ENCODE measurements at places on chromosomes 1 and 21.
A peak's percentile ranks its signal among the peaks of the same experiment; 100 is the strongest.

GRCh38 chr1:234742622-234743021, 132.6 kb upstream of the IRF2BP2 start:
- no peak for DNase-seq

DNA sequence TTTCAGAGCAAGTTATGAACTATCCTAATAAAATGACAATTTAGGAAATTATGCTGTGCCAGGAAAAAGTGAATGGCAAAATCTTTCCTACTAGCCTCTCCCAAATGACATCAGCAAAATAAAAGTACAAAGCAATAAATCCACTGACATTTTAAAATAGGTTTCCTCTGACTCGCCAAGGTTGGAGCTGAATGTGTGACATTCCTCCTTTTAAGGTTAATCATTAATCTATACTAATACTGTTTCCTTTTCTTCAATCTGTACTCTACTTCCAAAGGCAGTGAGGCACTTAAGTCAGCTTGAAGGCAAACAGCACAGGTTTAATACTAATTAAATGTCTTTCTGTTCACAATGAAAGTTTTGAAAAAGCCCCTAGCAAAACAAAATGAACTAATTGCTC, 15.7 kb downstream of the RNF19B start:
- no peak for DNase-seq

- no peak for DNase-seq
Measured at GRCh38 chr1:81128079-81128478, 672.7 kb upstream of the ADGRL2 start.

- DNase-seq: no peak
Measured at GRCh38 chr1:54884135-54884586, 2.8 kb downstream of the DHCR24 start.

DNA sequence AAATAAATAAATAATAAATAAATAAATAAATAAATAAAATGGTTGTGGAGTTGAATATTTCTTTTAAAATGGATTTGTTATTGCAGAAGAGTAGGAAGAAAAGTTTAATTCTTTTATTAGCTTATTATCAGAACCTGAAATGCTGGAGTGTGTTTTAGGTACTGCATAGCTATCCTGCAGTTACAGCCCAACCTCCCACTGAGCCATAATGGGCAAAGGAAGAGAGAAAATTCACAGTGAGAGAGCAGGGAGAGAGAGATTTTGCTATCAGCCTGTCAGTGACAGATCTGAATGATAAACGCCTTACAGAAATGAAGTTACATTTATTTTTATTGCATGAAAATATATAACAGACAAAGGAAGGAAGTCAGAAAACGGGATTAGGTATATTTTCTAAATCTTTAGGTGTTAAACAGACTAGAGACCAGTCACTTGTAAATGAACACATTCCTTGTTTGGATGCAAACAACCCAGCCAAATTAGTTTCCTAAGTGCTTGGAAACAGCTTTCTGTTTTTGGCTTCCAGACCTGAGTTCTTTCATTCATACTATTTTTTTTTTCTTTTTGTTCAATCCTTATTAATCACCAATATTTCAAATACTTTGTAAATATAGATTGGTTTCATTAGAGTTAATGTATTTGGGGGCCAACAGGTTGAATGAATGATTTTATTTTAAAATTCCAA, 425.3 kb downstream of the USP25 start:
- no peak for DNase-seq

DNA sequence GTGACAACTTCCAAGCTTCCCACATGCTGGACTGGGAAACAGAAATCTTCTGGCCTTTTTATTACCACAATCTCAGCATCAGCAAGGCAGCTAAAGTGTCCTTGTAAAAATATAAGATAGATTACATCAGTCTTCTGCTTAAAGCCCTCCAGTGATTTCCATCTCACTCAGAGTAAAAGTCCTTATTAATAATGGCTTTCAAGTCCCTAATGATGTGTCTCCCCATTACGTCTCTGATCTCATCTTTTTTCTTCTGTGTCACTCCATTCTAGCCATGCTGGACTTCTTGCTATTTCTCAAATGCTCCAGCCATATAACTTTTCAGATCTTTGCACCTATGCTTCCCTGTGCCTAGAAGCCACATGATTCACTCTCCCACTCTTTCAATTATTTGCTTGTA, 22.1 kb downstream of the PAPPA2 start:
- no peak for DNase-seq

GRCh38 chr1:169630006-169630405, at the start of gene SELP:
Gene SELP, minus strand, starts transcription at chr1:169630124. Its CDS starts 50 bp downstream, at chr1:169630074.
- no peak for DNase-seq

GRCh38 chr1:243438146-243438545, 182.3 kb downstream of the SDCCAG8 start:
- DNase-seq: no peak

DNA sequence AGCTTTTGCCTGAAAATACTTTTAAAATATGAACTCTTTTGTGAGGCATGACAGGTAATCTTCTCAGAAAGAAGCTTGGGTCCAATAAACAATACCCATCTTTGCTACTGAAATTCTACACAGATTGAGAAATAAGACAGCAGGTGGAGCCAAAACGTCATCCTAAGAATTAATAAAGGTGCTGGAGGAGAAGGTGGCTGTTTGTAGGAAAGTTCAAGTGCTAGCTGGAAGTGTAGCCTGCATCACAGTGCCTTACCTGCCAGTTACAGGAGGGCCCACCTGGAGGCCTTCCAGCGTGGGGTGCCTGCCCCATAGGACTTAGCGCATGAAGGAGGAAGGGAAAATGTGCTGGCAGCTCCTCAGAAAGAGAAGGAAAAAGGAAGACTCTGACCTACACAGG, 93.7 kb downstream of the TTC3 start:
- DNase-seq: peak; percentile 18

- peak; percentile 63 for DNase-seq
Measured at GRCh38 chr1:84143796-84144565, at the start of gene PRKACB. Gene PRKACB, plus strand, starts transcription at chr1:84144271. Its CDS starts 91 bp downstream, at chr1:84144362.

- DNase-seq: peak; percentile 31
Measured at GRCh38 chr1:214637722-214638458, 34.9 kb downstream of the CENPF start.

GRCh38 chr1:112027696-112028095, 38.2 kb upstream of the KCND3 start:
- DNase-seq: no peak

DNA sequence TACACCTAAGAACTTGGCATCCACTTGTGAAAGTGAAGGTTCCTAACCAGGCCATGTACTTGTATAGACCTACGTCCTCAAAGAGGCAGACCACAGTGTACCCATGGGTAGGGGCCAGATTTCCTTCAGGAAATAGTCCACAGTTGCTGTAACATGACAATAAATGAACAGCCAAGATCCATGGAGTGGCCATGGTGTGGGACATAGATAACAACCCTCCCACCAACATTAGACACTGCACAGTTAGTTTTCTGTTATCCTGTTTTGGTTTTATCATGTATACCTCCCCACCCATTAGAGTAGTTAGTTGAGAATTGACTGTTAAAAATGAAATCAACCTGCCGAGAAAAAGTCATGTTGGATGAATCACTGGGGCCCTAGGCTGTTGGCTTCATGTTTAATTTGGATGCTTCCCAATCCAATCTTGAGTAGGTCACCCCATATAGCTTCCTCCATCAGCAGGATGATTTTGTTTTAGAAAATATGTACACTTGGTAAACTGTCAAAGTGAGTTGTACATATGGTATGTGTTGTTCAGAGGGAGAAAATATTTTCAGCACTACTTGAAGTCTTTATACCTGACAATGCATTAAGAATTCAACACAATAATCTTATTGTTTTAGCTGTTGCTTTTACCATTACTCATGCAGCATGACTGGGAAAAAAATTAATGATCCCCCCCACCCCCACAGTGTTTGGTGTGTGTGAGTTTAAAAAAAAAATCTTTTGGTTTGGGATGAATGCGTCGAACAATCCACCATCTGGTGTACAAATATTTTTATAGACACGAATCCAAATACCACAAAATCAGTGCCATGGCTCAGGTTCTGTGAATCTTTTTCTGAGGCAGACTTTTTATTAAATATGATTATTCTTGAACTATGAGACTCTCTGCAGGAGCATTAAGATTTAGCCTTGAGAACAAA, 88.3 kb upstream of the ARHGAP29 start:
- no peak for DNase-seq

- peak; percentile 60 for DNase-seq
Measured at GRCh38 chr1:19240673-19241538, 10.4 kb downstream of the EMC1 start.

- DNase-seq: no peak
Measured at GRCh38 chr1:51282605-51283004, 46.5 kb downstream of the RNF11 start.

- DNase-seq: peak; percentile 15
Measured at GRCh38 chr1:71521655-71522264, 440.9 kb upstream of the ZRANB2 start.

DNA sequence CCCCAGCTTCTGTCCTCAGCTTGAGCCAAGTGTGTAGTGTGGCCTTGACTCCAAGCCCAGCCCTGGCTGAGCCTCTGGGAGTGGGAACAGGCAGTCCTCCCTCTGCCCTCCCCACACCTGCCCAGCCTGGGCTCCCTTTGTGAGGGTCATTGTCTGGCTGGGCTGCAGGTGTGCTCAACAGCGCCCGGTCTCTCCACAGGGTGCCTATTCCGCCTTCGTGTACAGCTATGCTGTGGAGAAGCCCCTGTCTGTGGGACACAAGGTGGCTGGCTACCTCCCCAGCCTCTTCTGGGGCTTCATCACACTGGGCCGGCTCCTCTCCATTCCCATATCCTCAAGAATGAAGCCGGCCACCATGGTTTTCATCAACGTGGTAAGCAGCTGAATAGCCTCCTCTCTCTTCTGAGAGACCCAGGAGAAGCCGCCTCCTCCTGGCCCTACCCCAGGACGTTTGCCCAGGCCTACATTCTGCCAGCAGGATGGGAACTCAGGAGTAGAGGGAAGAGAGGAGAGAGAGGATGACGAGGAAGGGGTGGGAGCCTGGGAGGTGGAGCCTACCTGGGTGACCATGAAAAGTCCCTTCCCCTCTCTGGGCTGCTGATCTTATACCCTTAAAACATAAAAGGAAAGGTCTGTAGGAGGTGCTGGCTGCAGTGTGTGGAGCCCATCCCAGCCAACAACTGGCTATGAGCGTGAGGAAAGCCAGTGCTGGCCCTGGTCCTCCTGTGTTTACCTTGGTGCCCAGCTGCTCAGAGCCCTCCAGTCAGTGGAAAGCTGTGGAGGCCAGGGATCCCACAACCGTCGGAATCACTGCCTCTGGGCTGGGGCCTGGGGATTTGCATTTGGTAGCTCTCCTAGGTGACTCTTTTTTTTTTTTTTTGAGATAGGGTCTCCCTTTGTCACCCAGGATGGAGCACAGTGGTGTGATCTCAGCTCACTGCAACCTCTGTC, 45.7 kb downstream of the ELK4 start:
- no peak for DNase-seq

GRCh38 chr1:23202263-23202749, 15.0 kb downstream of the HTR1D start:
- DNase-seq: no peak

DNA sequence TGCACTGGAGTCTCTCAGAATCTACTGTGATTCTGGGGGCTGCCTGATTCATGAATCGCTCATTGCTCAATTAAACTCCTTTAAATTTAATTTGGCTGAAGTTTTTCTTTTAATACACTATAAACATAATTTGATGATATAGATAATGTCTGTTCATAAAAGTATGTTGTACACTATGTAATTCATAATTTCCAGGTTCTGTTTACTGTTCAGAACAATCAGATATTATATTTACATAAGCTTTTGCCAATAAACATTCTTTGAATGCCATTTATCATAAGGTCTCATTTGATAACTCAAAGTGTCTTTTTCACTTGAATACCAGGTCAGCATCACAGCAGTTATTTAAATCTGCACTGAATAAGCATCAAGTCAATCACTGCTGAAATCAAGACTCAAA, 39.6 kb downstream of the PIGK start:
- DNase-seq: no peak

GRCh38 chr1:91057784-91058183, 35.9 kb upstream of the ZNF644 start:
- DNase-seq: no peak

GRCh38 chr21:45539046-45539795, 3.0 kb downstream of the SLC19A1 start:
- DNase-seq: no peak

GRCh38 chr1:229336345-229336744, 6.5 kb downstream of the CCSAP start:
- DNase-seq: no peak

DNA sequence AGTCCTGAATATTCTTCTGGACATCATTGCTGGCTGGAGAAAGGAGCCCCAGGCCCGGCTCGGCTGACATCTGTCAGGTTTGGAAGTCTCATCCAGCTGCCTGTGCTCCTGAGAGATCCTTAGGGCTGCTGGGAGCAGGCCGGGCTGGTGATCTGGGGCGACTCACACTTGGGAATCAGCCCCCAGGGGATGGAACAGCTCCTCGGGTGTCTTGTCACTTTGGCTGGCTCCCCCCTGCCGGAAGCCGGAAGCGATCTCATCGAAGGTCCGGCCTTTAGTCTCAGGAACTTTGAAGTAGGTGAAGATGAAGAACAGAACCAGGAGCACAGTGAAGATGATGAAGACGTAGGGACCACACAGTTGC, 31.8 kb downstream of the SLC2A1 start:
- DNase-seq: no peak

- DNase-seq: no peak
Measured at GRCh38 chr1:61337037-61337436, 254.7 kb downstream of the NFIA start.

DNA sequence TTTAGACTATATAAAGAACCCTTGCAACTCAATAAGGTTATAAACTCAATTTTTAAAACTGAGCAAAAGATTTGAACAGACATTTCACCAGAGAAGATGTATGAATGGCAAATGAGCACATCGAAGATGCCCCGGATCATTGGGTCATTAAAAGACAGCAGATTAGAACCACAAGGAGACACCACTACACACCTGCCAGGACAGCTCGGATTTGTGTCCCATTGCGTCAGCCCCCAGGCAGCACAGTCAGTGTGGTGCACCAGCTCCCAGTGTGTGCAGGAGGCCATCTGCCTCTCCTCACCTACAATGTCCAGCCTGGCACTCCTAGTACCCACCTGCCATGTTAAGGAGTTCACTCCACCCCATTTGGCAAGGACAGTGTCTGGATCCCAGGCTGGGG, 61.1 kb upstream of the LRP8 start:
- no peak for DNase-seq

DNA sequence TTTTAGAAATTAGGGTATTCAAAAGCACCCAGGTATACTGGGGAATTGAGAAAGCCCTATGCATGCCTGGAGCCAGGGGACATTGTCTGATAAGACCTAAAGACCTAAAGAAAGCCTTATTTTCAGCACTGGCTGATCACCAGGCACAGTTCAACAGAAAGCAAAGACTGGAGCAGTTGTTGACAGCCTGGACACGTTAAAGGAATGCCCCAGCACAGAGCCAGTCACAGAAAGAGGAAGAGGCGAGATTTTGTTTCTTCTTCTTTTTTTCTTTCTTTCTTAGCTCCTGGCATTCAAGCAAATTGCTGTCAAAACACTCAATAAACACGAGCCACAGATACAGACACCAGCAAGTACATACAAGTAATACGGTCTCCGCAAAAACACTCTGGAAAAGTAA, 40.4 kb downstream of the RNF187 start:
- no peak for DNase-seq

GRCh38 chr1:44485229-44485933, 80.3 kb downstream of the RNF220 start:
- DNase-seq: no peak

GRCh38 chr1:30225357-30225756, 498.0 kb downstream of the MATN1 start:
- DNase-seq: no peak
